Bronchus fibroblast of lung (primary cell): ENCODE measurements at places on chromosomes 13 and 19. TPM values are rescaled to one million over a fixed set of nuclear protein-coding genes. Genes with fewer than 3 reads are reported as not detected.

Gene GPR183
- not detected in 2 replicates for total RNA-seq

Gene RFPL4AL1
- total RNA-seq = not detected in 2 replicates

Gene CBLC
- 0.50 and 1.9 TPM in 2 replicates for total RNA-seq

Gene EFNB2
- 28.4 and 29.6 TPM in 2 replicates for total RNA-seq

Gene KLHL1
- not detected in 2 replicates for total RNA-seq

Gene F7
- total RNA-seq = 0.17 TPM in 1 of 2 replicates, not detected in the other

Gene ZNF570
- total RNA-seq = 3.2 and 3.4 TPM in 2 replicates

Gene KIR3DL1
- not detected in 2 replicates for total RNA-seq

Gene UBAC2
- total RNA-seq = 35.8 and 37.3 TPM in 2 replicates

Gene RHPN2
- 2.1 and 2.9 TPM in 2 replicates for total RNA-seq

Gene GJB2
- under 0.01 TPM in 1 of 2 replicates, not detected in the other for total RNA-seq

Gene CYP4F2
- total RNA-seq = not detected in 2 replicates

Gene PRRG2
- total RNA-seq = 0.30 and 0.84 TPM in 2 replicates

Gene ZNF562
- 11.8 and 12.5 TPM in 2 replicates for total RNA-seq

Gene KIR2DL1
- total RNA-seq = not detected in 2 replicates

Gene CFAP97D2
- total RNA-seq = not detected in 2 replicates

Gene PCDH8
- not detected in 2 replicates for total RNA-seq

Gene ATXN8OS
- total RNA-seq = not detected in 2 replicates

Gene ZSWIM4
- total RNA-seq = 3.9 and 4.9 TPM in 2 replicates

Gene KLF16
- 5.9 and 12.6 TPM in 2 replicates for total RNA-seq

Gene NLRP5
- total RNA-seq = not detected in 2 replicates

Gene ZNF709
- 1.2 and 1.8 TPM in 2 replicates for total RNA-seq

Gene DCT
- not detected in 2 replicates for total RNA-seq

Gene OPA3
- 5.8 and 6.7 TPM in 2 replicates for total RNA-seq

Gene PRODH2
- not detected in 2 replicates for total RNA-seq

Gene NCLN
- 82.4 and 82.7 TPM in 2 replicates for total RNA-seq

Gene FFAR3
- total RNA-seq = not detected in 2 replicates

Gene CASP14
- not detected in 2 replicates for total RNA-seq

Gene NHLRC3
- total RNA-seq = 4.2 and 5.0 TPM in 2 replicates
